A673 (cell line): ENCODE measurements at places on chromosomes 4 and X. TPM values are rescaled to one million over a fixed set of nuclear protein-coding genes. Genes with fewer than 3 reads are reported as not detected.
A peak's percentile ranks its signal among the peaks of the same experiment; 100 is the strongest.

The WNK3 gene
- total RNA-seq, result 9.8 and 12.8 TPM in 2 replicates

The SLC26A1 gene
- 0.22 and 0.30 TPM in 2 replicates for total RNA-seq

The SPATA4 gene
- total RNA-seq, result not detected in 2 replicates

The CD40LG gene
- total RNA-seq, result not detected in 2 replicates

The WDR13 gene
- total RNA-seq, result 48.1 and 58.7 TPM in 2 replicates

GRCh38 chrX:155108427-155108826 lies 37.1 kb downstream of the BRCC3 start:
- no peak overlapping the region for H3K27ac ChIP-seq
- H3K36me3 ChIP-seq, result no peaks in the 10 kb centered on the region
- no peaks in the 10 kb centered on the region for H3K4me1 ChIP-seq
- no peak for DNase-seq
- no peaks in the 10 kb centered on the region for H3K27me3 ChIP-seq
- no peak overlapping the region for H3K4me3 ChIP-seq

- H3K27ac ChIP-seq, result no peak overlapping the region
- no peaks in the 10 kb centered on the region for H3K4me1 ChIP-seq
- no peaks in the 10 kb centered on the region for H3K27me3 ChIP-seq
Measured at GRCh38 chrX:44234116-44234515, 109.4 kb downstream of the EFHC2 start.

DNA sequence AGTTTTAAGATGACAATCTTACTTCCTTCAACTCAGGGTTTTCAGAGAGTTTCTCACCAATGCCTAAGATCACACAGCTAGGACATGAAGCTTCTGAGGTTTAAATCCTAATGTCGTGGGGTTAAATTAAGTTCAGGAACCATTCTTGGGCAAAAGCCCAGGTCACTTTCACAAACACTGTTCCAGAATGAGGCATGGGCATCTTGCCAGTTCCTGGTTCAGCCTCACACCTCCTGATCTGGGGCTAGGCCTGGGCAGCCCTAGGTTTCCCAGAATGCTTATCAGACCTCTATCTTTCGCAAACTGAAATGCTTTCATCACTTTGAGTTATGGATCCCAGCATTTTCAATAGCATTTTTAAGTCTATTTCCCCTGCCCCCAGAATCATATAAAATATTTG lies 224.8 kb upstream of the EDA2R start:
- no peak for DNase-seq
- no peak overlapping the region for H3K4me3 ChIP-seq
- no peak overlapping the region for H3K27ac ChIP-seq
- no peaks in the 10 kb centered on the region for H3K4me1 ChIP-seq

GRCh38 chr4:113505044-113505443 lies 256.5 kb downstream of the CAMK2D start:
- no peaks in the 10 kb centered on the region for H3K4me1 ChIP-seq
- H3K4me3 ChIP-seq, result no peak overlapping the region
- no peaks in the 10 kb centered on the region for H3K36me3 ChIP-seq
- no peaks in the 10 kb centered on the region for H3K27me3 ChIP-seq
- H3K27ac ChIP-seq, result no peak overlapping the region
- DNase-seq, result no peak

DNA sequence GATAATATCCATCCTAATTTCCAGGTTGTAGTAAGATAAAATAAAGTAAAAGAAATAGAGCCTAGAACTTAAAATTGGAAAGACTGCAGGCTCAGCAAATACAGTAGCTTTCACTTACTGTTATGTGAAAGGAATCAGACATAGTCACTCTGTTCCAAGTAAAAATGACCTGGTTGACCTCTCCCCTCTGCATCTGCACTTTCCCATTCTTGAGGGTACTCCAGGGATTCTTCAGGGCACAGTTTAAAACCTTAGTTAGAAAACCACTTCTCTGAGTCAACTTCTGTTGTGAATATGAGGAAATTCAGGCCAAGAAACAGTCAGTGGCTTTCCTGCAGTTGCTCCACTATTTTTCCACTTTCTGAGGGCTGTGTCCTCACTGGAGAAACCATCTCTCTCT lies 42.9 kb downstream of the FRAS1 start:
- no peak for DNase-seq
- no peaks in the 10 kb centered on the region for H3K36me3 ChIP-seq
- no peak overlapping the region for H3K4me3 ChIP-seq
- H3K27ac ChIP-seq, result no peak overlapping the region
- no peaks in the 10 kb centered on the region for H3K4me1 ChIP-seq
- H3K27me3 ChIP-seq, result no peaks in the 10 kb centered on the region

GRCh38 chrX:24343719-24344118 lies 16.7 kb upstream of the SUPT20HL1 start:
- H3K27ac ChIP-seq, result no peak overlapping the region
- H3K27me3 ChIP-seq, result peaks cover 3% of the 10 kb centered on the region
- DNase-seq, result no peak
- no peak overlapping the region for H3K4me3 ChIP-seq

DNA sequence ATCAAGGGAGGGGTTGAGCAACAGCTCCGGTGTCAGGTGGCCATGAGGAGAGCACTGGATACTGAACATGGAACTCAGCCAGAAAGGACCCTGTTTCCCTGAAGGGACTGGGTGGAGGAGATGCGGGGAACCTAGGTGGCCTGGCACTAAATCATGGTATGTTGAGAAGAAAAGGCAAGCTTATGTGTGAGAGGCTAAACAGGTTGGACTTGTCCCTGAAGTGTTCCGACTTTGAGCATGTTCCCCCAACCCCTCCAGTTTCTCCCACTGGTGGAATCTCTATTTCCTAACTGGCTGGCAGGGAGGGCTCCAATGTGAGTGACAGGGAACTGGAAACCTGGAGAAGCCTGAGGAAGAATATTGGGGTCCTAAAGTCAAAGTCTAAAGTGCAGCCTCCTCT lies 69.5 kb downstream of the PLAC1 start:
- no peaks in the 10 kb centered on the region for H3K27me3 ChIP-seq
- DNase-seq, result no peak

DNA sequence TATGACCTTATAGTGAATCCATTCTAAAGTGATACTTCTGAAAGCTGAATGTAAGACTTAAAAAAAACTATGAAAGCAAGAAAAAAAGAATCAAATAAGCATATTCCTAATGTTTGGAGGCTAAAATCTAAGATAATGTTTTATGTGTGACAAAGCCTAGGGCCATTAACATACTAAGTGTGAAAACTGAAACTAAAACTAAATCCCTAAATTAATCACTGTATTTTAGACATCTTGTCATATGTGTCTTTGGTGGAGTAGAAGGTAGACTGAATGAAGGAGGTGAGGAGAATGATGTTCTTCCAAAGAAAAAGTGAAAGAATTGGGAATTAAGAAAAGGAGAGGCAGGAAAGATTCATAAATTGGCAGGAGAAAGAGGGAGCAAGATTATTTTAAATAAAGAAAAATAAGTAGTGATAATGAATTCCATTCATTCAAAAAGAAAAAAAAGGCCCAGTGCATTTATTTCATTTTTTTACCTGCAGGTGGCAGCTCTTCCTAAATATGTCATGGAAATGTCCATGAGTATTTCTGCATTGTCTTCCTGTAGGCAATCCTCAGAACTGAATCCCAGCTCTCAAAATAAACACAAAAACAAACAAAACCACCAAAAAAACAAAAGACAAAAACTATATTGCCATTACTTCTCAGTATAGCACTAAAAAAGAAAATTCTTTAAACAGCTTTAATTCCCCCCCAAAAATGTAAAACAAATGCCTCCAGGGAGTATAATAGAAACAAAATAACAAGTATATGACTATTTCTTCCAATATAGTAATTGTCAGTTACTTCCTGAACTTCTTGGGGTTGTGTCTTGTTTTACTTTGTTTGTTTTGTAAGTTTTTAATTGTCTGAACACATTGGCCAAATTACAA lies 17.0 kb upstream of the AP1AR start:
- no peaks in the 10 kb centered on the region for H3K4me1 ChIP-seq

DNA sequence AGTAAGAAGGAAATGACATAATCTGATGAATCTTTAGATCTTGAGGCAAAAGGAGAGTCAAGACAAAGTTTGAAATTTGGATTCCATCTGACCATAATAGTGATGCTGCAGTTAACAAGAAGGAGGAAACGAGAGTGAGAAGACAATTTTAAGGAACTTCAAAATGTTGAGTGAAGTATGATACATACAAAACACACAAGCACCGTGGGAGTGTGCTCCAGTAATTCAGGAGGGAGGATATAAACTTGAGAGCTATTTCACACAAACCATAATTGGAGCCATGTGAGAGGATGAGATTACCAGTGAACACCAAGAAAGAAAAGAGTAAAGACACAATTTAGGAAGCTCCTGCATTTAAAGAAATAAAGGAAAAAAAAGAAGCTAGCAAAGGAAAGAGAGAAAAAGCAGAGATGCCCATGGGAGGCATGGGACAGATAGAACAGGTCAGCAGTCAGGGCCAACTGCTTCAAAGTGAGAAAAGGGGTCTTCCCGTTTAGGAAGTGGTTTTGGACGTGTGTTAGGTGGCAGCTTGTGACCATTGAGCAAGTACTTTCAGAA lies 150.7 kb upstream of the SLC7A11 start:
- H3K4me3 ChIP-seq, result no peak overlapping the region
- no peaks in the 10 kb centered on the region for H3K27me3 ChIP-seq
- DNase-seq, result no peak
- no peaks in the 10 kb centered on the region for H3K36me3 ChIP-seq

DNA sequence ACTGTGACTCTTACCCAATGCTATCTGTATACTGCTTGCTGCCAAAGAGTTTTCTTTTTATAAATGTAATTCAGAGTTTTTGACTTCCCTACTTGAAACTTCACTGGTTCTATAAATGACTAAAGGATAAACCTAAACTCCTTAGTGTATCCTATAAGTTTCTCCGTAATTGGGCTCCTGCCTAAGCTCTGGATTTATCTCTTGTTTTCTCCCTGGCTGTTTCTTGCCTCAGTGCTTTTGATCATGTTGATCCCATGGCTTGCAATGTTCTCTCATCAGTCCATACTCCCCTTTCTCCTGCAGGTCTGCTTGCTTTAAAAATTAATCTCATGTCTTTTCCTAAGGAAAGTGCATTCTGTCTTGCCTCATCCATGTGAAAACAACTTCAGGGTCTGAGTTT lies 1543.1 kb upstream of the IGFBP7 start:
- no peaks in the 10 kb centered on the region for H3K36me3 ChIP-seq
- H3K4me3 ChIP-seq, result no peak overlapping the region
- no peak overlapping the region for H3K27ac ChIP-seq
- H3K4me1 ChIP-seq, result no peaks in the 10 kb centered on the region
- no peaks in the 10 kb centered on the region for H3K27me3 ChIP-seq

- no peaks in the 10 kb centered on the region for H3K27me3 ChIP-seq
- DNase-seq, result peak; percentile 82
- H3K27ac ChIP-seq, result peak overlapping the region; percentile 96
- peak overlapping the region; percentile 70 for H3K4me3 ChIP-seq
Measured at GRCh38 chrX:103687073-103687695, 685 bp upstream of the MORF4L2 start.

DNA sequence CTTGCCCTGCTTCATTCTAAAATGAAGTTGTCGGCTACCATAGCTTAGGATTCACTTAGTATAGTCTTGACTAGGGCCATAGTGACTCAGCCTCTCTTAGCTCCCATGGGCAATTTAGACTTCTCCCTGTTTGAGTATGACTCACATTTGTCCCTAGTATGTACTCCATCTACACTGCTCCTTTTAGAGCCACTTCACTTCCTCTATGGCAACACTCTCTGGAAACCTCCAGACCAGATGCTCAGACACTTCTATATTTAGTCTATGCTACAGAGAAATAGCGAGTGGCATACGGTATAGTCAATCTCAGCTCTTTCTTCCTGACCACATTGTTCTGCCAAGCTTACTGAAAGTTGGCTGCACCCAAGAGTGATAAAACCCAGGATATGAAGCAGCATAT lies 11.2 kb downstream of the MEPE start:
- H3K4me3 ChIP-seq, result no peak overlapping the region
- no peak for DNase-seq
- H3K36me3 ChIP-seq, result no peaks in the 10 kb centered on the region

GRCh38 chr4:167475951-167476350 lies 241.7 kb upstream of the SPOCK3 start:
- no peak for DNase-seq
- H3K27me3 ChIP-seq, result no peaks in the 10 kb centered on the region
- H3K4me1 ChIP-seq, result no peaks in the 10 kb centered on the region
- H3K27ac ChIP-seq, result no peak overlapping the region
- H3K4me3 ChIP-seq, result no peak overlapping the region

GRCh38 chr4:42262701-42263490 lies 110.4 kb upstream of the BEND4 start:
- no peak overlapping the region for H3K4me3 ChIP-seq
- no peak for DNase-seq
- no peaks in the 10 kb centered on the region for H3K27me3 ChIP-seq
- no peaks in the 10 kb centered on the region for H3K36me3 ChIP-seq
- no peak overlapping the region for H3K27ac ChIP-seq
- H3K4me1 ChIP-seq, result no peaks in the 10 kb centered on the region

- DNase-seq, result no peak
- no peak overlapping the region for H3K27ac ChIP-seq
- peaks cover 11% of the 10 kb centered on the region for H3K27me3 ChIP-seq
- H3K4me1 ChIP-seq, result no peaks in the 10 kb centered on the region
- no peak overlapping the region for H3K4me3 ChIP-seq
- H3K36me3 ChIP-seq, result no peaks in the 10 kb centered on the region
Measured at GRCh38 chr4:7382634-7383014, 52.1 kb downstream of the PSAPL1 start.

DNA sequence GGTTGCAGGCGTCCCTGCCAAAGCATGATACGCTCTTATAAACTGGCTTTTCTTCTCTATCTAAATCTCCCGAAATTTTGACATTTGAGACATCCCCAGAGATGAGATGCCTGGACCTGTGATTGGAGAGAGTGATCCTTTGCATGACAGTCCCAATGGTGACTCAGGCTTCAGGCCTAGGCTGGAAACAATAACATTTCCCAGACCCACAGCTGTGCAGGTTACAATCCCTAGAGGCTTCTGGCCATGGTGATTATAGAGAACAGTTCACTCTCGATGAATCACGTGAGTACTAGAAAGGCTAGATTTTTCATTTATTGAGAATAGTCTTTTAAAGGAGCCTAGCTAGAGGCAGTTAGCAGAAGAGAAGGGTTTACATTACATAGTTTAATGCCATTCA lies 75.9 kb downstream of the SPATA18 start:
- H3K36me3 ChIP-seq, result no peaks in the 10 kb centered on the region
- no peaks in the 10 kb centered on the region for H3K27me3 ChIP-seq
- H3K27ac ChIP-seq, result no peak overlapping the region
- no peaks in the 10 kb centered on the region for H3K4me1 ChIP-seq

GRCh38 chr4:156805696-156806095 lies 165.9 kb downstream of the PDGFC start:
- H3K4me3 ChIP-seq, result no peak overlapping the region
- H3K27ac ChIP-seq, result no peak overlapping the region
- DNase-seq, result peak; percentile 54

DNA sequence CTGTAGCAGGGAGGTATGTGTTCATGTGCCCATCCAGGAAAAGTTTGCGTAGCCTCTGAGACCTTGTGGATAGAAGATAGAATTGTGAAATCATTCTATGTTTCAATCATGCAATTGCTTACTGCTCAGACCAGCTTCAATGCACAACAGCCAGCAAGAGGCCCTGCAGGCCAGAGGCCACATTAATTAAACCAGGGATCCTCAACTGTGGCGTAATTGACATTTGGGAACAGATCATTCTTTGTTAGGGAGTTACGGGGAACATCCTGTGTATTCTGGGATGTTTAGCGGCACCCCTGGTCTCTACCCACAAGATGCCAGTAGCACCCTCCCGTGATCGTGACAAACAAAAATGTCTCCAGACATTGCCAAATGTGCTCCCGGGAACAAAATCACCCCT lies 86.5 kb upstream of the PRPS2 start:
- DNase-seq, result no peak
- H3K27me3 ChIP-seq, result peaks cover 9% of the 10 kb centered on the region
- H3K27ac ChIP-seq, result no peak overlapping the region
- no peaks in the 10 kb centered on the region for H3K4me1 ChIP-seq
- H3K36me3 ChIP-seq, result no peaks in the 10 kb centered on the region
- H3K4me3 ChIP-seq, result no peak overlapping the region

- no peaks in the 10 kb centered on the region for H3K27me3 ChIP-seq
- no peak for DNase-seq
- H3K27ac ChIP-seq, result no peak overlapping the region
- no peaks in the 10 kb centered on the region for H3K36me3 ChIP-seq
Measured at GRCh38 chr4:114026447-114026846, 47.0 kb upstream of the ARSJ start.
